ENCODE measurements at places on chromosomes 13 and 19.

DNA sequence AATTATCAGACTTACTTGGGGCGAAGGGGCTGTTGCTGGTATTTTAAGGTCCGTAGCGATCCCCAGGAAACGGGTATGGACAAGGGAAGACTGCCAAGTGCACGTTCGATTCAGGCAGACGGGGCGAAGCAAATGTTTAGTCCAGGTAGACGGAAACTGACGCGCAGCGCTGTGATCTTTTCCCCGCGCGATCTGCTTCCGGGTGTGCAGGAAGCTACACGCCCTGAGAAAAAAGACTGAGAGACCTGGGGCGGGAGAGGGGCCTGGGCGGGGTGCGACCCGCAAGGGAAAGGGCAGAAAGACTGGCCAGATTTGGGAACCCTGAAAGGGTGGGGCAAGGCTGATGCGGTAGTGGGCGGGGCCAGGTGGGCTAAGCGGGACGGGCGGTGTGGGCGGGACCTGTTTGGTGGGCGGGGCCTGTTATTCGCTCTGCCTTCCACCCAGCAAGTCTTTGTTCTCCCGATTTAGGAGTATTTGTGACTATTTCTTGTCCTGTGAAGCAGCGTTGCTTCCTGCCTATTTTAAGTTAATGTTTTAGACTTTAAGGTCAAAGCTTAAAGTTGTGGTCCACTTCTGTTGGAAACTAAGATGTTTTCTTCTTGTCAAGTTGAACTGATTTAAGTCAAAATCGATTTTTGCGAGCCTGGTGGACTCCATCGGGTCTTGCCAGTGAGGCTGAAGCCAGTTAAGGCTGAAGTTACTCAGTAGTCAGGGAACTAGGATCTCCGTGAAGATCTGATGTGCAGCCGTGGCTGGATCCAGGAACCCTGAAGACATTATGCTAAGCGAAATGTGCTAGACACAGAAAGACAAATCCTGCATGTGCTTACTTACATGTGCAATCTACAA, at the start of gene ZNF836:
TSS of gene ZNF836 (minus strand) at position 301 of the 849 bp plus-strand sequence. CDS start 3,549 bp downstream, outside the sequence.
- DNase-seq: peak; percentile 95

DNA sequence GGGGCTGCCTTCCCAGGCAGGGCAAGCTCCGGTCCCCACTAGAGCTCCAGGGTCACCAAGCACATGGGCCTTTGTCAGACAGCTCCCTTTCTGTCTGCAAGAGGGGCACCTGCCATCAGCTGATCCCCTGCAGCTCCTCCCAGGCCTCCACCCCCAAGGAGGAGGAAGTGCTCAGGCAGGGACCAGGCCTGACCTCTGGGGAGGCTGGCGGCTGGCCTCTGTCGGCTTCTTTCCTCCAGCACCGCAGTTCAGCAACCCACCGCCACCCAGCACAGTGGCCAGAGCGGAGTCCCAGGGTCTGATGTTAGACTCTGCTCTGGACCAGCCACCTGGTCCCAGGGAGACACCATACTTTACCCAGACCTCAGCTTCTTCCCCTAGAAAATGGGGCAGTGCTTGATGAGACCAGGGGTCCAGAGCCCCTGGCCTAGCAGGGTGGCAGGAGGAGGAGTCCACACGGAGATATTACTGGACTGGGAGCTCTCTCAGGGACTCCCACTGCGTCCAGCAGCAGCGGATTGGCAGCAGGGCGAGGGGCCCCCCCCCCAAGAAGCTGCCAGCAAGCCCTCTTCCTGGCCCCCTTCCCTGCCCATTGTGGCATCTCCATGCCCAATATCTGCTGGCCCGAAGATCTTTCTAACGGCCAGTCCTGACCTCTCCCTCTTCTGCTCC, 24.1 kb downstream of the NKPD1 start:
- DNase-seq: no peak

DNA sequence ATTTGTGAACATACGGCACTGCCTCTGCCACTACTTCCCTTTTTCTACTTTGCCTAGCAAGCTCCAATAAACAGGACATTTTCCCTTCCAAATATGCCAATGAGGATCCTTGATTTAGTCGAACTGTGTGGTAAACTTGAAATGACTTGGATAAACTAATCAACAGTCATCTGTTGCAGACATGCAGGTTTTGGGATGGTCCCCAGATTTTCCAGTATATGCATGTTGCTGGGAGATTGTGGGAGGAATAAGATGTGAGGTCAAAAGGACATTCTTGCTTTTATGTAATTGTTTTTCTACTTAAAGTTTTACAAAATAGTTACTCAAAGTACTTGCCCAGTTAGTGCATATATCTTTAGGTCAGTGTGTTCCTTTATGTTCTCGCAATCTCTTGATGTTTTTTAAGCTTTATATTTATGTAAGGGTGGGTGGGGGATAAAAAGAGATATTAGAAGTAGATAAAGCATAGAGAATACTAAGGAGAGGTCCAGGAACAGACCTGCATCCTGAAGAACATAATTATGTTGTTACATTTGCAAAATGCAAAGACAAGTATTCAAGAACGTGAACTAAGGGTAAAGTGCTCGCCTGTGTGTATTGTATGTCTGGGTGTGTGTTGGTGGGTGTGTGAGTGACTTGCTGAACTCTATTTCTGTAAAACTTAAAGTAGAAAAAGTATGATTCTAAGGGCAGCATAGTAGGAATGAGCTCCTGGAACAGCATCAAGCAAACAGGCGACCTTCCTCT, 88.4 kb upstream of the OXGR1 start:
- no peak for DNase-seq

DNA sequence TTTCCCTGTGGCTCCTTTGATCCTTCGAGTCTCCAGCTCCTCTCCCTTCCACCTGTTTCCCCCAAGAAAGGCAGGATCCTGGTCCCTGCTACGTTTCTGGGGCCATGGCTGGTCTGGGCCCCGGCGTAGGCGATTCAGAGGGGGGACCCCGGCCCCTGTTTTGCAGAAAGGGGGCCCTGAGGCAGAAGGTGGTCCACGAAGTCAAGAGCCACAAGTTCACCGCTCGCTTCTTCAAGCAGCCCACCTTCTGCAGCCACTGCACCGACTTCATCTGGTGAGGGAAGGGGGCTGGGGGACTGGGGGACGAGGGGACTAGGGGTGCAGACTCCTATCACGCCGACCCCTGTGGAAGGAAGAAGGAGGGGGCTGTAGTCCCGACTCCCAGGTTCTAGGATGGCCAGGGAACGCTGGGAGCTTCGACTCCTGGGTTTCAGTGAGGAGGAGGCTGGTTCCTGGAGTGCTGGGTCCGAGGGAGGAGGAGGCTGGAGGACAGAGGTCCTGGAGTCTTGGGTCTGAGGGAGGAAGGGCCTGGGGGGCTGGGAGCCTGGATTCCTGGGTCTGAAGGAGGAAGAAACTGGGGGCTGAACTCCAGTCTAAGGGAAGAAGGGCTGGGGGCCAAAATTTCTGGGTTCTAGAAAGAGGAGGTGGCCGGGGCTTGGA, 524 bp downstream of the PRKCG start:
- no peak for DNase-seq

DNA sequence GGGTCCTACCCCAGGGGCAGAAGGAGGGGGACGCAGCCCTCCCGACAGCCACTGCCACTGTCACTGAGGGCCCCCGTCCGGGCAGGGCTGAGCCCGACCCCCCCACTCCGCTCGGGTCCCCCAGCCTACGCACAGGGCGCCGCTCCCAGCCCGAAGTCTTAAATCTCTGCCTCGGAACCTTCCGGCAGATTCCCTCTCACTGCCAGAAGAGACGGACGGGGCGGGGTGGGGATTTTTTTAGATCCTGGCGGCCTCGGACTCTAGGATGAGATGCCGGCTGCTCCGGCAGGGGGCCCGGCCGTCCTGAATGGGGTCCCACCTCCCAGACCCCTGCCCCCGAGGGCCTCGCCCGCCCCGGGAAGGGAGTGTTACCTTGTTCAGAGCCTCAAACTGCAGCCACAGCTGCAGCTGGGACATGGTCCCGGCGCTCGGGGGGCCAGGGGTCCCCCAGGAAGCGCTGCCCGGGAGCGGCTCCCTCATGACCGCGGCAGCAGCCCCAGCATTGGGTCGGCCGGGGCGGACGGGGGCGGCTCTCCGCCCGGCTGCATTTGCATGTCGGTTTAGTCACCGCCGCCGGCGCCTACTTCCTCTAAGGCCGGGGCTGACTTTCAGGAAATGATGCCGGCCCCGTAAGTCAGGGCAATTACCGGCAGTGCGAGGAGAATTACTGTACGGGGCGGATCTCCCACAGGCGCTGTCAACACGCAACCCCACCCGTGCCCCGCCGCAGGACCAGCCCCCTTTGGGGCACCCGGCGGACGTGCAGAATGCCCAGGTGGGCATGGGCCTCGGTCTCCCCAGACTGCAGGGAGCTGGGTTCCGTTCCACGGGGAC, 28.1 kb downstream of the GPX4 start:
- peak; percentile 96 for DNase-seq

DNA sequence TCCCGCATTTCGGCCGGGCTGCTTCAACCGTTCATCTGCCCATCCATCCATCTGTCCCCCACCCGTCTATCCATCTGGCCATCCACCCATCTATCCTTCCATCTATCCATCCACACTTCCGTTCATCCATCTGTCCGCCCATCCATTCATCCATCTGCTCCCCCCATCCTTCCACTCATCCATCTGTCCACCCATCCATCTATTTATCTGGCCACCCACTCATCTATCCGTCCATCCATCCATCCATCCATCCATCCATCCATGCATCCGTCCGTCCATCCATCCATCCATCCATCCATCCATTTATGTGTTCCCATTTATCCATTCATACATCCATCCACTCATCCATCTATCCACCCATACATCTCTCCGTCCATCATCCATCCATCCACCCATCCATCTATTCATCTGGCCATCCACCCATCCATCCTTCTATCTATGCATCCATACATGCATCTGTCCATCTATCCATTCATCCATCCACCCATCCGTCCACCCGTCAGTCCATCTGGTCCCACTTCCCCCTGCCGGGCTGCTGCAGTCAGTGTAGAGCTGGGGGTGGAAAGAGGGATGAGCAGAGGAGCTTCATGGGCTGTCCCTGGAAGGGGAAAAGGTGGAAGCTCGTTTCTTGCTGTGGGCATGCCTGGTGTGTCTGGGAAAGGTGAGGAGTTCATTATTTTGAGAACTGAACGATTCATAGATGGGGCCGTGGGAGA, 722 bp downstream of the HSD11B1L start:
- DNase-seq: no peak

- no peak for DNase-seq
These were observed 5.6 kb downstream of the GDF15 start for GRCh38 chr19:18391509-18392075.

- no peak for DNase-seq
These were observed 17.9 kb upstream of the NEK3 start for GRCh38 chr13:52177276-52177675.

DNA sequence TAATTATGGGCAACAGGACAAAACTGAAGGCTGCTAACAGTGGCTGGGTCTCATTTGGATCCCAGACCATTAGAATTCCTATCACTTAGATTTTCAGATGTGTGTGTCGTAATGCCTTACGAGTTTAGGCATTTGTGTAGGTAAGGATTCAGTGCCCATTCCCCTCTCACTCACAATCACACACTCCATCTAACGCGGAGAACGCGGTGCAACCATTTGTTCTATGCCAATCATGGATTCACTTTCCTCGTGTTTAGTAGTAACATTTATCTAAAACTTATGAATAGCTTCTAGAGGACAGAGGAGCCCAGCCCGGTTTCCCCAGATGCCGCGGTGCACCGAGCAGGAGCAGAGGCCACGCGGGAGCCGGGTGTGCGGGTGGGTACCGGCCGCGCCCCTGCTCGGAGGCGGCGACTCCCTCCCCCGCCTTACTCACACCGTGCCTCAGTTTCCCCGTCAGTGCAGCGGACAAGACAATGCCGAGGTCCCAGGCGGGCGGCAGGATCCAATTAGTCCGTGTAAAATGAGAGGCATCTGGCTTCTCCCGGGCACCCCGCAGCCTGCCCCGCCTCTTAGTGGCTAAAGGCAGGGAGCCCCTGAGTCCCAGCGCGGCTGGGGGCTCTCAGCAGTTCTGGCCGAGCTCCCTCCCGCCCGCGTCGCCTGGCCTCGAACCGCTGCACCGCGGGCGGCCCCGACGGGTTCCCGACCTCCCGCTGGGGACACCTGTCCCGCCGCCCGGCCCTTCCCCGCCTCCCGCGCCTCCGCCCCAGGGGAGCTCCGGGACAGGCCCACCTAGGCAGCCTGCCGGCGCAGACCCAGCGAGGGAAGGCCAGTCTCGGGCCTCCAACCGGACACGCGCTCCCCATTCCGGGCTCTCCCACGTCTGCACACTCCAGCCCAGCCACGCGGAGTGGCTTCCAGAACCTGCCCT, 5.9 kb upstream of the C1QTNF9B start:
- DNase-seq: no peak

DNA sequence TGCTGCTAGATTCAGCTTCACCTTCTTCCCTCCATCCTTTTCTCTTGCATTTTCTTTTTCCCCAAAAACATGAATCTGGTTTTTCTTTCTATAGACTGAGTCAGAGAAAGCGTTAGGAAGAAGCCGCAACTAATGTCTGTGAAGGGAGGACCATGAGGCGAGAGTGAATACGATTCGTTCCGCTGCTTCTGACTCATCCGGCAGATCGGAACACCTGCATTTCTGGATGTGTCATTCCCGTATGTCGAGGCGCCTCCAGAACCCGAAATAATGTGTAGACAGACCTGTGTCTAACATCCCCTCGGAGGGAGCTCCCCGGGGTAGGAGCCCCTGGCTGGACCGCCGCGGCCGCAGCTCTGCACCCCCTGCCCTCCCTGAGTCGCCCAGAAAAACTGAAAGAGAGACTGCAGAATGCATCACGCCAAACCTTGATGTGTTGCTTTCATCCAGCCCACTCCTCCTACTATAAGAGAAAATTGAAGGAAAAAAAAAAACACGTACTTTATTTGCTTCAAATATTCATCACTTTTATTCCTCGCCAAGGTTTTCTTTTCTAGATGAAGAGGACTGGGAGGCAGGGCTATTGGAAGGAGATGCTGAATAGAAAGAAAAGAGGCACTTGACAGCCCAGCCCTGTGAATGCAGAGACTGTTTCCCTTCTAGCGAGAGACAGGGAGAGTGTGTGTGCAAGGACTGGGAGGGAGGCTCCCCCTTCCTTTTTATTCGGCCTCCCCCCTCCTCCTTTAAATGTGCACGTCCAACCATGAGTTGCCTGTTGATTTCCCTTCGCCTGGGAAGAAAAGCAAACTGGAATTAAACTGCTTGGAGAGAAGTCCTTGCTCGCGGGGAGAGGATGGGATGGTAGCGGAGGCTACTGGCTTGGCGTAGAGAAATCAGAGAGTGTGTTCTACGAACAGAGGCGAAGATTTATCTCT, 616 bp upstream of the PCDH17 start:
- no peak for DNase-seq

- DNase-seq: no peak
These were observed 12.5 kb downstream of the ZNF611 start for GRCh38 chr19:52722062-52723003.

GRCh38 chr19:55406091-55406825, 1.3 kb downstream of the UBE2S start:
- DNase-seq: peak; percentile 19

DNA sequence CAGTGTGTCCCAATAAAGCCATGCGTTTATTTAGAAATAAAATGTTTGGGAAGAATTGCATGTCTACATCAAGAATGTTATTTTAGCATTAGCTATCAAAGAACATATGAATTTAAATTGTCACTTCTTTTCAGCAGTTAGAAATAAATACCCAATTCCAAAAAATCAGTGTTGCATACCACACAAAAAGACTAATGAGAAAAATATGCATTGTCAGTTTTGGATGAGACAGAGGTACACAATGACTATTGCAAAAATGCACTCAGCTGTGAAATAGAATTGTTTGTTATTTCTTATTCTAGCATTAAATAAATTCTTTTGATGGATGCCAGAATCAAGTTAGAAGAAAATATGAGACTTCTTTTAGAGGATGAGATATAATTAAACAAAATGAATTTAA, 833.9 kb downstream of the SLITRK1 start:
- no peak for DNase-seq

GRCh38 chr19:58554494-58555368, at the start of gene CHMP2A:
Gene CHMP2A (minus strand): TSS chr19:58555105. CDS start chr19:58554212, 893 bp downstream.
- DNase-seq: peak; percentile 99
